ENCODE measurements at places on chromosomes 11 and 22.

DNA sequence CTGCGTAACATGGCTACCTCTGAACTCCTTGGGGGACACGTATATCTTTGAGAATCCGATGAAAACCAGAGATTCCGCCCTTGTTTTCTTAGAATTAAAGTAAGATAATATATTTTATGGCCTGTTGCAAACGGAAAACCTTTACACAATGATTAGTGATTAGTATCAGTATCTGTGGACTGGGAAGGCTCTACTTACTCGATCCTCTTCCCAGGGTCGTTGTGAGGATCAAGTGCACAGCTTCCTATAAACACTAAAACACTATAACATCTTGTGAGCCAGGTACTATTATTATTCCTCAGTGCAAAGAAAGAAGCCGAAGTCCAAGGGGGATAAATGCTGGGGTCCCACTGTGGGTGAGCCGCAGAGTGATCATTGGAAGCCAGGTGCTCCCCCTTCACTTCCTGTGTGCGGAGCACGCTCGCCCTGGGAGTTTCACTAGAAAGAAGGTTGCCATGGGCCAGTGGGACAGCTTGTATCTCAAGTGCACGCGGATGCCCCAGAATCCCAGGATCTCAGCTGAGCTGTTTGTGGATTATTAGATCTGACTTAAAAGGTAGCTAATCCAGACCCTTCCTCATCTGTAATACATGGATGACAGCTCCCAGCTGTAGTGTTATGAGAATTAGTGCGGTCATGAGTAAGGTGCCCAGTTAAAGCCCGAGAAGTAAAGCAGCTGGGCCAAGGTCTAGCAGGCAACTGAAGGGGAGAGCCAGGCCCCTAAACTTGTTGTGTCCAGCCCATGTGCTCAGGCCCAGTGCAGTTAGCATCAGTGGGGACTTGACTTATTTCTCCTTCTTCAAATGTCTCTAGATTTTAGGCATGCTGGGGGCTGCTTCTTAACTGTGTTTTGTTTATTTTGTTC is 839 bp downstream of the CBY1 start:
- DNase-seq = no peak

DNA sequence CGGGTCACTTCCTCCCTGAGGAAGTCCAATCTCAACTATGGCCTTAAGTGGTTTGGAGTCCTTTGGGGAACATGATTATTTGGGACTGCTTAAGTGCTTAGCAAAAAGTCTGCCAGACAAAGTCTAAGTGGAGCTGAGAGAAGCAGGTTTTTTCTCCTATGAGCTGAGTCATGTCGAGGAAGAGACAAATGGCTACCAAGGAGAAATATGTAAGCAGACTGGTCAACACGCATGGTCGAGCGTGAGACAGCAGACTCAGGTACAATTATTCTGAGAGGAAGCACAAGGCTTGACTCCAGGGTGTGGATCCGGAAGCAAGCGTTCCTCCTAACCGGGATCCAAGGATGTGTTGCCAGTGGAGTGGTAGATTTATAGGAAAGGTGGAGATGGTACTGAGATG is 30.6 kb downstream of the UBASH3B start:
- no peak for DNase-seq

GRCh38 chr11:71383461-71383860 is 64.7 kb downstream of the DHCR7 start:
- no peak for DNase-seq

- no peak for DNase-seq
Observed at GRCh38 chr11:8227156-8228152, 36.2 kb downstream of the LMO1 start.

GRCh38 chr11:97259434-97259833 is 869.6 kb downstream of the JRKL start:
- DNase-seq = no peak

DNA sequence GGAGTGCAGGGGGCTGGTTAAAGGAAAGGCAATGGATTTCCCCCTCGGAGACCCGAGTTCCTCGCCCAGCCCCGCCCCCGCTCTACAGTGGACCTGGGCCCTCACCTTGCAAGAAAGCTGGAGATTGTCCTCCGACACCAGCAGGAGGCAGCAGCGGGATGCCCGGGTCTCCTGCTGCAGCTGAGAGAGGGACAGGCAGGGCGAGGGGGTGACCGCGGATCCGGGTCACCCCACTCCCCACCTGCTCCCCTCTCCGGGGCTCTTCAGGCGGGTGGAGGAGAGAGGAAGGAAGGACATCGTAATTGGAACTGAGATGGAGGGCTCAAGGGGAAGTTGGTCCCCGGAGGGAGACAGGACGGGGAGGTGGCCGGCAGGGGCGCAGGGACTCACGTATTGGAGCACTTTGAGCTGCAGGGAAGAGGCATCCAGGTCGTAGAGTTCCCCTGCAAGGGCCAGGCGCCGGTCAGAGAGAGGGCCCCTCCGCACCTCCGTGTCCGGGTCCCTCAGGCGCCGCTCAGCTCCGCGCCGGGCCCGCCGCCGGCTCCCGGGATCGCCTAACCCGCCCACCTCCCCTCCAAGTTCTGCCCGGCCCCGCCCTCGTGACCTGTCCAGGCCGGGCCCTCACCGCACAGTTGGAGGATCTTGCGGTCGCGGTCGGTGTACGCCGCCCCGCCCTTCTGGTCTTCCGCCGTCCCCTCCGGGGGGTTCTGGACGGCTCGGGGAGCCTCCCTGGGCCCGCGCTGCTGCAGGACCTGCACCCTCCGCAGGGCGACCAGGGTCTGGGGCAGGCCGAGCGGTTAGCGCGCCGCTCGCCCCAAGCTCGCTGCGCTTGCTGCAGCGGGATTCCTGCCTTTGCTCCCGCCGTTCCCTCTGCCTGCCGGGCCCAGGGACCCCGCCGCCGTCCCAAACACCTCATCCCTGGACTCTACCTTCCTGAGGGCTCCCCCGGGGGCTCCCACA is 84.1 kb downstream of the PDE2A start:
- DNase-seq = no peak

GRCh38 chr11:8832571-8833260 is 78.3 kb upstream of the AKIP1 start:
- peak; percentile 25 for DNase-seq

DNA sequence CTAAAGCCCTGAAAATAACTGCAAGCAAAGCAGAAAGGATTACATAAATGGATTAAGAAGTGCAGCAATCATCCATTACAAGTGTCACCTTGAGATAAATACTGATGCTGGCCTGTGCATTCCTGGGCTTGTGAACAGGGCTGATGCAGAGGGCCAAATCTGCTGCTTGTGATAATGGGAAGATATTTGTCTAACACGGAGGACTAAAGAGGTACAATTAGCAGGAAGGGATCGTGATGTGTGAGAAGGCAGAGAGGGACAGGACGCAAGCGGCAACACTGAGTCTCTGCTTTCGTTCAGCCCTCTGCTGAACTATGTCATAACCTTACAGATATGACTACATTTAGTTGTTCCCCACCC is 107.7 kb upstream of the DDI1 start:
- DNase-seq = no peak

- DNase-seq = no peak
Observed at GRCh38 chr11:7436657-7437056, 48.6 kb upstream of the OLFML1 start.

DNA sequence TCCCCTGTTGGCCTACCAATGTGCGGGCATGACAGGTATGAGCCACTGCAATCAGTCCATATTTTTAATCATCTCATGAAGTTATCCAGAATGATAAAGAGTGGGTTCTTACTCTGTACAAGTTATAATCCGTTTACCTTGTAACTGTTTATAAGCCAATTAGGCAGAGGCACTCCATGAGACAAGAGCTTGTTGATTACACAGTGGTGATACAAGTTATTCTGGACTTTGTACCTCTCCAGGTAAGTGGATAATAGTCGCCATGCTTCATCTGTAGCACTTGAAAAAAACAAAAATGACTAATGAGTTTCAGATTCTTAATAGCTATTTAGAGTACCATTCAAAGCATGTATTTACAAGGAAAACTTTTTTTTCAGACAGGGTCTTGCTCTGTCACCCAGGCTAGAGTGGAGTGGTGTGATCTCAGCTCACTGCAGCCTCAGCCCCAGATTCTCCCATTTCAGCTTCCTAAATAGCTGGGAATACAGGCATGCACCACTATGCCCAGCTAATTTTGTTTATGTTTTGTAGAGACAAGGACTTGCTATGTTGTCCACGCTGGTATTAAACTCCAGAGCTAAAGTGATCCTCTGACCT is 17.7 kb upstream of the FNBP4 start:
- DNase-seq = no peak

DNA sequence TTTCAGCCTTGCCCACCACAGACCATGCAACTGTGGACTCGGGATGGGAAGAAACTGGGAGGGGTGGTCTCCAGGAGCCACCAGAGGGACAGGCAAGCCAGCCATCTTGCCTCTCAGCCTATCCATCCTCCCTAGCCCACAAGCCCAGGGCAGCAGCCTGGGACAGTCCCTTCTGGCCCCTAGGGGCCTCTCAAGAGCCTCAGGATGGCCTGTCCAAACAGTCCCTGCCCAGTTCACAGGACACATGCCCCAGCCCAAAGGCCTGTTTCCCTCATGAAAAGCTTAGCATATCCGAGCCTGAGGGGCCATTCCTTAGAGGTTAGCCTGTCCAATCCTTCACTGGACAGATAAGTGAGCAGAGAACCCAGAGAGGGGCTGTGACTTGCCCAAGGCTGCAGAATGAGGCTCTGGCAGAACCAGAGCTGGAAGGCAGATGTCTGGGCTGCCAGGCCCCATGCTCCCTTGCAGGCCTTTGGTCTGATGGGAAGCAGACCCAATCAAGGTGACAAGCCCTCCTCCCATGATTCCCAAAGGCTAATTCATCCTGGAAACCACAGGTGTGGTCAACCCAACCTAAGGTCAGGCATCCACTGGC is 28.2 kb downstream of the LRRC10B start:
- no peak for DNase-seq

DNA sequence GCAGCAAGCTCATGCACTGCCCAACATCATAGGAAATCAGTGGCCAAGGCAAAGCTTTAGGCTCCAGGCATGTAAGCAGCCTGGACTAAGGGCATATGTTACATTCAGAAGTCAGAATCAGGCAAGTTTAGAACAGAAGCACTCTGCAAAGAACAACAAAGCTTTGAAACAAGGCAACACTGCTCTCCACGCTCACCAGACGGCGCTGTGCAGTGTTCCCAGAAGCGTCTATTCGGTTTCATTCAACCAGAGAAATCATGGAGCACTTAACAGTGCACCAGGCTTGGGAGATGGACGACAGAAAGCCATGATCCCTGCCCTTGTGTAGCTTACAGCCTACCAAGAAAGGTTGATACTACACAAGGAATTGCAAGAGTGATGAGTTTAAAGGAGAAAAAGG is 555.8 kb downstream of the BUD13 start:
- no peak for DNase-seq

GRCh38 chr22:42188808-42189447 is 58.3 kb upstream of the CYP2D6 start:
- DNase-seq = no peak

DNA sequence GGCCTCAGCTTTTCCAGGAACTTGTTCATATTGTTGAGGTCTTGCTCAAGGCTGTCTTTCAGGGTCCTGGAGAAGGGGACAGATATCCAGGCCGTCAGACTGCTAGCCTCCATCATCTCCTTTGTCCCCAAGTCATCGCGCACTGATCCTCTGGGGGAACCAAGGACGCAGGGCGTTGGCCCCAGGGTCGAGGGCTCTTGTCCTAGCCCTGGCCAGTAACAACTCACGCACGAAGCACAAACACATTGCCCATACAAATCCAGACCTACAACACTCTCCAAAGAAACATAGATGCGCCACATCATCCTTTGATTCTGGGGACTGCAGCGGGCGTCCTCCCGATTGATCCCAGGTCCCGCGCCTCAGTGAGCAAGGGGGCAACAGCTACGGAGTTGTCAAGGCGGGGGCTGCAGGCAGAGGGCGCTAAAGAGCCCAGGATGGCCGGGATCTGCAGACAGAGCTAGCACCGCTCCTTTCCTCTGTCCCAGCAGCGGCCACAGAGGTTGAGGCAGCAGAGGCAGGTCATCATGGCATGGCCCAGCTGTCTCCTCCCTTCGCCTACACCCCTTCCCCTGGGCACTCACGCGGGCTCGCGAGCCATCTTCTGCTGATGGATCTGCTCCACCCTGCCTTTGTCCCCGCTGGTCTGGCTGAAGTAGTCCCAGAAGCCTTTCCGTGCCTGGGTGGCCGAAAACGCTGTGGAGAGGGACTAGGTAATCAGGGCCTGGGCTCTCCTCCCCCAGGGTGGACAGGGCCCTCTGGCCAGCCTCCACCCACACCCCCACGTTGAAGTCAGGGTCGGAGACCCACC is 472 bp downstream of the APOA5 start:
- DNase-seq = peak; percentile 28

DNA sequence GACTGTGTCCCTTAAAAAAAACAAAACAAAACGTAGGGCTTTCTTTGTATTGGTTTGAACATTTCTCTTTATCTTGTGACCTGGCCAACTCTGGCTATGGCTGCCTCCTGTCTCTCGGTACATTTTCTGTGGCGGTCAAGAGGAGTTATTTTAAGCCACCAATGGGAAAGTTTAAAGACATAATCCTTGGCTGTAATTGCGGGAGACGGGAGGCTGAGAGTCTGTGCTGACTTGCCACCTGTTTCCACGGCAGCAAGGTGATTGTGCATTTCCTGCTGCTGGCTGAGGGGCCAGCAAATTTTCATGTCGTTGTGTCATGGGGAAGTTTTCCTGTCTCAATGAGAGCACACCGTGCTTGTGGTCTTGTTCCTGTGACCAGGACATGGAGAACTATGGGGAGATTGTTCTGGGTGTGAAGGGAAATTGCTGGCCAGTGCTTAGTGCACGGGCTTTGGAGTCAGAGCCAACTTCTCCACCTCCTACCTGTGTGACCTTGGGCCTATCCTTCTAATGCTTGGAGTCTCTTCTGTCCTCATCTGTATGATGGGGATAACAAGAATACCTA is 11.0 kb downstream of the PTPRJ start:
- DNase-seq = peak; percentile 46

GRCh38 chr11:118670063-118670462 is 9.4 kb downstream of the TREH start:
- DNase-seq = no peak

GRCh38 chr11:108009497-108010370 is 1.0 kb downstream of the CUL5 start:
- no peak for DNase-seq

GRCh38 chr11:37748641-37749040 is 1150.6 kb upstream of the RAG2 start:
- no peak for DNase-seq

GRCh38 chr11:36295926-36296325 is at the start of gene PRR5L:
TSS of gene PRR5L (plus strand) at chr11:36296288. CDS start at chr11:36401122, 104,834 bp downstream.
- no peak for DNase-seq

- DNase-seq = no peak
Observed at GRCh38 chr22:38077096-38077495, 6.9 kb downstream of the SLC16A8 start.

DNA sequence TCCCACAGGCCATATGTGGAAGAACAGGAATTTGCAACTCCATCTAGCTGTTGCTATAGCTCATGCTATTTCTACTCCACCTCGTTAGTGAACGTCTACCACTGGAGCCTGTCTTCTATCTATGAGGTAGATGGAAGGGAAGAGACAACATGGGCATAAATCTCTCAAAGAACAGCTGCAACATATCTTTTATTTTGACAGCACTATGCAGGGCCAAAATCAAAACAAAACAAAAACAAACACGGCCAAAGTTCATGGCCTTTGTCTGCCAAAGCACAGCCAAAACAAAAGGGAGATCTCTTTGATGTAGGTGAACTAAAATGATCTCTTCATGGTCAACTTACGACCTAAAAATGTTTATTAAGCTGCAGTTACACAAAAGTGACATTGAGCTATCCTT is 215.2 kb upstream of the MPPED2 start:
- DNase-seq = no peak

- DNase-seq = no peak
Observed at GRCh38 chr11:120211522-120212258, 858 bp downstream of the OAF start.

Measured in NCI-H2107 (cell line).